ENCODE measurements at places on chromosomes 5 and 9.

- no peak for DNase-seq
- no peak overlapping the region for H3K27ac ChIP-seq
- no peaks in the 10 kb centered on the region for H3K36me3 ChIP-seq
- H3K4me1 ChIP-seq = no peaks in the 10 kb centered on the region
- no peak overlapping the region for H3K4me3 ChIP-seq
Observed at GRCh38 chr5:56183506-56183905, 49.6 kb downstream of the ANKRD55 start.

GRCh38 chr5:145465474-145466263 lies 369.5 kb downstream of the PRELID2 start:
- H3K4me3 ChIP-seq = no peak overlapping the region
- H3K27me3 ChIP-seq = no peaks in the 10 kb centered on the region
- H3K27ac ChIP-seq = no peak overlapping the region
- DNase-seq = no peak
- H3K4me1 ChIP-seq = no peaks in the 10 kb centered on the region

- no peak overlapping the region for H3K27ac ChIP-seq
- H3K36me3 ChIP-seq = no peaks in the 10 kb centered on the region
- DNase-seq = no peak
- no peaks in the 10 kb centered on the region for H3K27me3 ChIP-seq
- H3K4me3 ChIP-seq = no peak overlapping the region
- H3K4me1 ChIP-seq = no peaks in the 10 kb centered on the region
Observed at GRCh38 chr5:143677403-143677802, 134.6 kb upstream of the HMHB1 start.

- H3K4me3 ChIP-seq = no peak overlapping the region
- H3K36me3 ChIP-seq = no peaks in the 10 kb centered on the region
- H3K4me1 ChIP-seq = peaks cover 53% of the 10 kb centered on the region
Observed at GRCh38 chr5:157597277-157597676, 21.7 kb upstream of the ADAM19 start.

- no peak overlapping the region for H3K4me3 ChIP-seq
- DNase-seq = no peak
- H3K4me1 ChIP-seq = no peaks in the 10 kb centered on the region
- H3K36me3 ChIP-seq = no peaks in the 10 kb centered on the region
Observed at GRCh38 chr9:121840838-121841760, 189.7 kb downstream of the DAB2IP start.

DNA sequence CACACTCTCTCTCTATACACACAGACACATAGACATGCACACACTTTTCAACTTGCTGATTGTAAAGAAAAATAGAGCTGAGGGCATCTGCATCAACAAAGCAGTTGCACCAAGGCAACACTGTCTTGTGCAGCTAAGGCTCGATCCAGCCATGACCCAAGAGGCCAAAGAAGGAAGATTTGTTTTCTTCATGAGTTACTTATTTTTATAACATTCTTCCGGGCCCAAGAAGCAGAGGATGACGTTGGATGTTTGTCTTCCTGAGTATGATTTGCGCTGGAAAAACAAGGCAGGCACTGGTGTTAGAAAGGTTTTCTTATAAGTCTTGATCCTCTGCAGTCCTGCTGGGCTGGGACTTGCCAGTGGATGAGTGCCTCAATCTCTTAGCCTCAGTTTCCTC lies 344.1 kb downstream of the ADAMTS6 start:
- H3K27me3 ChIP-seq = no peaks in the 10 kb centered on the region
- H3K36me3 ChIP-seq = no peaks in the 10 kb centered on the region

GRCh38 chr5:65742565-65743231 lies 20.7 kb downstream of the NLN start:
- no peaks in the 10 kb centered on the region for H3K36me3 ChIP-seq
- no peak overlapping the region for H3K4me3 ChIP-seq

- DNase-seq = no peak
Observed at GRCh38 chr9:88411471-88411870, 23.2 kb downstream of the SPIN1 start.

- no peak for DNase-seq
- no peaks in the 10 kb centered on the region for H3K27me3 ChIP-seq
- no peak overlapping the region for H3K4me3 ChIP-seq
- H3K27ac ChIP-seq = no peak overlapping the region
Observed at GRCh38 chr5:100872408-100873190, 30.5 kb downstream of the ST8SIA4 start.

GRCh38 chr9:122228568-122229484 lies at the start of gene LHX6:
TSS of gene LHX6 (minus strand) at chr9:122228957. CDS start at chr9:122228740, 217 bp downstream.
- DNase-seq = no peak
- H3K4me3 ChIP-seq = no peak within 1 kb of the TSS
- peaks cover 4% of the 10 kb centered on the region for H3K4me1 ChIP-seq
- peaks cover 70% of the 10 kb centered on the region for H3K27me3 ChIP-seq

DNA sequence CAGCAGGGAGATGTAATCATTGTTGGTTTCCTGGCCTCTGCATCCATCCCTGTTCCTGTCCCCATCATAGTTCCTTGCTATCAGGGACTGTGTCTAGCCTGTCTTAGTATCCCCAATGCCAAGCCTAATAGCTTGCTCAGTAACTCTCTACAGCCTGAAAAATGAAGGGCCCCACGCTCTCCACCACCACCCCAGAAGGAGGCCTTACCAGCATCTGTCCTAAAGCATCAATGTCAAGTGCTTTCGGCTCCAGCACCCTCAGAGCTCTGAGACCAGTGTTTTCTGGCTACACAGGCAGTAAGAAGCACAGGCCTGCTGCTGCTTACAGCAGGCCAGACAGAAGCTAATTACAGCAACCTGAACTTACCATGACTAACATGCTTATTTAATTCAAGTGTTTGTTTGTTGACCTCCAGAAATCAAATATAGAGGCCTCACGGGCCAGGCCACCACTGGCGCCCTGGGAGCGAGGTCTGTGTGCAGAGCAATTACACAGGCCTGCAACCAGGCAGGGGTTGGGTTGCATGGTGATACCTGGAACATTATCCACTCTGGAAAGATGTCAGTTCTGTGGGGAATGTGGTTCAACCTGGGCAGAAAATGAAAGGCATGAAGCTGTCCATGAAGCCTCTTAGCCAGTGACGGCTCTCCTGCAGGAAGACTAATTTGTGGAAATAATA lies 124.3 kb downstream of the SLC1A3 start:
- H3K4me3 ChIP-seq = no peak overlapping the region
- no peak for DNase-seq
- no peaks in the 10 kb centered on the region for H3K4me1 ChIP-seq
- H3K27ac ChIP-seq = no peak overlapping the region

GRCh38 chr9:76637416-76637815 lies 126.8 kb upstream of the PCA3 start:
- no peak for DNase-seq
- peaks cover 3% of the 10 kb centered on the region for H3K4me1 ChIP-seq
- H3K27ac ChIP-seq = no peak overlapping the region

DNA sequence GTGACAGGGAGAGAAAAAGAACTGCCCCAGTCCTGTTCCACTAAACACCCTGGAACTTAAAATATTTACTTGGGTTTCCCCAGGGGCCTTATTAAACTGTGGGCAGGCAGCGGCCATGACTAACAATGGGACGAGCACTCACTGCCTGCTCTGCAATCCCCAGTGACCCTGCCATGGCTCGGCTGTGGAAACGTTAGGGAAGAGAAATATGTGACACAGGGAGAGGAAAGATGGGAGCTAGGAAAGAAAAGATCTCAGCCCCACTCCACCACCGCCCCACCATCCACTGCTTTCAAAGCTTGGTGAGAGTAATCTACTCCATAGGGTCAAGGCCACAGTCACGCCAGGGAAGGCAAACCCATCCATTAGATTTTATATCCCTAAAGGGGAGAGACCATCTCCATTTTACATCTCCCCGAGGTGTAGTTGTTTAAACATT lies 117.6 kb downstream of the EFNA5 start:
- no peaks in the 10 kb centered on the region for H3K36me3 ChIP-seq
- H3K27ac ChIP-seq = no peak overlapping the region
- no peak overlapping the region for H3K4me3 ChIP-seq
- DNase-seq = no peak
- H3K4me1 ChIP-seq = no peaks in the 10 kb centered on the region

DNA sequence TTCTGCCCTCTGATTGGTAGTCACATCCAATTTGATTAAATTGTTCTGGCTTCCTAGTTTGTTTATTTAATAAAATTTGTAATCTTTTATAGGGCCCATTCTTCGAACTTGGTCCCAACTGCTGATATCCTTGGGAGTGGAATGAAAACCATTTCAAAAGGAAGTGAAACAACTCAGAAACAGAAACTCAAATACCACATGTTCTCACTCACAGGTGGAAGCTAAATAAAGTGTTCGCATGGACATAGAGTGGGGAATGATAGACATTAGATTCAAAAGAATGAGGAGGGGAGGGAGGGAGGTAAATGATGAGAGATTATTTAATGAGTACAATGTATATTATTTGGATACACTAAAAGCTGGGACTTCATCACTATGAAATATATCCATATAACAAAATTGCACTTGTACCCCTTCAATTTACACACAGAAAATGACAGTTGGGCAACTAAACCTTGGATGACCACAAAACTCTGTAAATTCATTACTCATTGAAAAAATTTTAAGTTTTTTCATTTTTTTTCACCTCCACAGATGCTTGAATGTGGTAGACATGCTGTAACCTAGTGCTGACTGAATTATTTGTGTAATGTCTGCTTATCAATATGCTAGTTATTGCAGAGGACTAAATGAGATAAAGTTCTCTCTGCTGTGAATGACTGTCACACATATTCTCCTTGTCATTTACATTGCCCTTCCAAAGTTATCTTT lies 16.0 kb downstream of the ATP10B start:
- H3K27ac ChIP-seq = no peak overlapping the region
- H3K4me3 ChIP-seq = no peak overlapping the region
- H3K4me1 ChIP-seq = no peaks in the 10 kb centered on the region
- H3K27me3 ChIP-seq = no peaks in the 10 kb centered on the region
- no peak for DNase-seq

Measured in CD4-positive, alpha-beta T cell (primary cell).